Spinal cord (tissue), 10 donors: ENCODE measurements at places on chromosomes 12 and 14. TPM values are rescaled to one million over a fixed set of nuclear protein-coding genes. Genes with fewer than 3 reads are reported as not detected.

DNA sequence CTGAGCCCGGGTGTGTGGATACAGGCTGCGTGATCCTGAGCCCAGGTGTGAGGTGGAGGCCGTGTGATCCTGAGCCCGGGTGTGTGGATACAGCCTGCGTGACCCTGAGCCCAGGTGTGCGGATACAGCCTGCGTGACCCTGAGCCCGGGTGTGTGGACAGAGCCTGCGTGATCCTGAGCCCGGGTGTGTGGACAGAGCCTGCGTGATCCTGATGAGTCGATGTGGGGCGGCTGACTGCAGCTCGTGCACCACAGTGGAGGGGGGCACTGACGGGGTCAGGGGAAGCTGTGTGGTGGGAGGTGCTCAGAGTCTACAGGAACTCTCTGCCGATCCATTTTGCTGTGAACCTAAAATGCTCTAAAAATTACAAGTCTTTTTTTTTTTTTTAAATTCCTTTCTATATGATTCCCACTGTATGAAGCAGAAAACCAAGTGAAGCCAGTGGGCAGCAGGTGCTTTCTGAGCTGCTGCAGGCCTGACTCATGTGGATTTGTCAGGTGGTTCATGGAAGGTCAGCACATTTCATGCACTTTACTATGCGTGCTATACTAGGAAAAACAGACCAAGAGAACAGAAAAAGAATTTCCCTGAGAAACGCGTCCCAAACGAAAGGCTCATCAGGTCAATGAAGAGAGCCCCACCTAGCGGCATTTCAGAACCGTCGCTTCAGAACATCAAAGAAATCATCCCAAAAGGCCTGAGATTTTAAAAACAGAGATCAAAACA is 19.3 kb downstream of the BRF1 start:
- DNase-seq: no peak
- peaks cover 22% of the 10 kb centered on the region for H3K4me1 ChIP-seq
- no peak overlapping the region for H3K27ac ChIP-seq
- H3K4me3 ChIP-seq: no peak overlapping the region
- H3K36me3 ChIP-seq: peaks cover 40% of the 10 kb centered on the region

GRCh38 chr12:8077207-8077606 is 4.9 kb upstream of the NECAP1 start:
- H3K27ac ChIP-seq: no peak overlapping the region
- H3K4me1 ChIP-seq: peaks cover 3% of the 10 kb centered on the region
- no peaks in the 10 kb centered on the region for H3K36me3 ChIP-seq
- H3K4me3 ChIP-seq: no peak overlapping the region
- no peaks in the 10 kb centered on the region for H3K27me3 ChIP-seq

DNA sequence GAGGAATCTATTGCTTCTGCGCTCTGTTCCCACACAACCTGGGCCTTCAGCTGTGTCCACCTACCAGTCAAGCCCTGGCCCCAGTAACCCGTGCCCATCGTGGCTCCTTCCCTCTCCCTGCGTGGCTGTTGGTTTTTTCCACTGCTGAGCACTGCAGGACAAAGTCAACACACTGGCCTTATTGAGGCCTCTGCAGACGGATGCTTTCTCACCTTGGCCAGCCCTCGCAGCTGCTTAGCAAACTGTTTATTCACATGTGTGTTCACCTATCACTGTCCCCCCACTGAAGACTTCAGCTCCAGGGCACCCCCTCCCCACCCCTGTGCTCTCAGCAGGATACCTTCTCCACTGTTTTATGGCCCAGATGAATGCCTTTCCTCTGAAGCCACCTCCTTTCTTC is 12.8 kb upstream of the GPX2 start:
- H3K27me3 ChIP-seq: no peaks in the 10 kb centered on the region
- no peaks in the 10 kb centered on the region for H3K4me1 ChIP-seq
- H3K4me3 ChIP-seq: no peak overlapping the region
- no peak overlapping the region for H3K27ac ChIP-seq

DNA sequence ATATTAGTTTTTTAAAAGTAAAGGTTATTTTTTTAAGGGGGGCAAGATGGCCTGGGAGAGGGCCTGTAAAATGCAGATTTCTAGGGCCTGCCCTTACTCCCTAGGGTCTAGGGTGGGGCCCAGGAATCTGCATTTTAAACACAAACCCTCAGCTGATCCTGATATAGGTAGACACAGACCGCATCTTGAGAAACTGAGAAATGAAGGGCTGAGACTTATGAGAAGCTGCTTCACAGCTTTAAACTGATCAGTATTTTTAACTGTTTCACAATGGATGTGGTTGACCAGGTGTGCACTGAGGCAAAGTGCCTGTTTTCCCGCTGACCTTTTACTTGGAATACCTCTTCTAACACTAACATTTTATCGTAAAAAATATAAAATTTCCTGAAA is 84.0 kb downstream of the CCDC88C start:
- peaks cover 53% of the 10 kb centered on the region for H3K36me3 ChIP-seq
- H3K4me1 ChIP-seq: peaks cover 17% of the 10 kb centered on the region
- DNase-seq: no peak
- H3K27ac ChIP-seq: no peak overlapping the region
- no peak overlapping the region for H3K4me3 ChIP-seq
- H3K27me3 ChIP-seq: no peaks in the 10 kb centered on the region

DNA sequence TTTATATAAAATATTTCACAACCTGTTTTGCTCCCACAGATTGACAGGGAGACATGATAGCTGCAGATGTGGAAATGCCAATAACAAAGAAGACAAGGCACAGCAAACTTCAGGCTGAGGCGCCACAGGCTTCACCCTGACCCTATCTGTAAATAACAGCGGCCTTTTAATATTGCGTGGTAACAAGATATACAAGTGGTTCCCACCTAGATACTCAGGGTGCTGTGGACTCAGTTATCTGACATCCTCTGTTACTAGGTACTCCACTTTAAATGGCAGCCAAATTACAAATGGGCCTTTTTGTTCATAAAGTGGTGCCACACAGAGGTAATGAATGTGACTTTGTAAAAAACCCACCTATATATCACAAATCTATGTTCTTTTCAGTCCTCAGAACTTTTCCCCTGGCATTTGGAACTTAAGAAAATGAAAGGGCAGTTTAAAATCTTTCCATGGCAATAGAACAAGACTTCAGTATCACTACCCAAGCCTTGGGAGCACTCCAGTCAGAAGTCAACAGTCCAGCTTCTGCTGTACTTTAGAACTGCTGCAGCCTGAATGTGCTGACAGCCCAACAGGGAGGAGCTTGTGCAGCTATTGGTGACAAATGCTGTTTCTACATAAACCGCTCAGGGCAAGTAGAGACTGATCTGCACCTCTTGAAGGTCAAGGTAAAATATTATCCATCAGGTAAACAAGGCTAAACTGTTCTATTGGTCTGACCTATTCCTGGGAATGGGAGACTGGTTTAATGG is 86.2 kb upstream of the DCD start:
- no peak for DNase-seq
- no peaks in the 10 kb centered on the region for H3K4me1 ChIP-seq
- H3K27me3 ChIP-seq: no peaks in the 10 kb centered on the region
- no peak overlapping the region for H3K27ac ChIP-seq
- no peaks in the 10 kb centered on the region for H3K36me3 ChIP-seq
- H3K4me3 ChIP-seq: no peak overlapping the region

DNA sequence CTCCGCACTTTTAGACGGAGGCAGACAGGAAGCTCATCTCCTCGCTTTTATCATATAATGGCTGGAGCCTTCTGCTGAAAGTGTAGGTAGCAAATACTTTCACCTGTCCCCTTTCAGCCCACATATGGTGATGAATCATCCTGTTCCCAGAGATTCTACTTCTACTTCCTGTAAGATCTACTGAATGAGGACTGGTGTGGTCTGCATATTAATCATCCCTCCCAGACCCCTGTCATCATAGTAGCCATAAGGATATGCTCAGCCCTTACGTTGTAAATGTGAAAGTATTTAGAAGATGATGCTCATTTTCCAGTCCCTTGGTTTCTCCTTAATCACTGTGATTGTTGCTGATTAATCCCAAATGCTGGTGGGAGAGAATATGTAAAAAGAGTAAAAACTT is 268.2 kb upstream of the GRIP1 start:
- no peak for DNase-seq
- no peak overlapping the region for H3K27ac ChIP-seq
- no peaks in the 10 kb centered on the region for H3K27me3 ChIP-seq
- no peaks in the 10 kb centered on the region for H3K36me3 ChIP-seq
- H3K4me1 ChIP-seq: no peaks in the 10 kb centered on the region

GRCh38 chr14:24725311-24725710 is 91.3 kb upstream of the GZMB start:
- H3K4me1 ChIP-seq: no peaks in the 10 kb centered on the region
- DNase-seq: peak; percentile 71
- no peak overlapping the region for H3K4me3 ChIP-seq
- H3K27ac ChIP-seq: no peak overlapping the region
- H3K27me3 ChIP-seq: no peaks in the 10 kb centered on the region

DNA sequence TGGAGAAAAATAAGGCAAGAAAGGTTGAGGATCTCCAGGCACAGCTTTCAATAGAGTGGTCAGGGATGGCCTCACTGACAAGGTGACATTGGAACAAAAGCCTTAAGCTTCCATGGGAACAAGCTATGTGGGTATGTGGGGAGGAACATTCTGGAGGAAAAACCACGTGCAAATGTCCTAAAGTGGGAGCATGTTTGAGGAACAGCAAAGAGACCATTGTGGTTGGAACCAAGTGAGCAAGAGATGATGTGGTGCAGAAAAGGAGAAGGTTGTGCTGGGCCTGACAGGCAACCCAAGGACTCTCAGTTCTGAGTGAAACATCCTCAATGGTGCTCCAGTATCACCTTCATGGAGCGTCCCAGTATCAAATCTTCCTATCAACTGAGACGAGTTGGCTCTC is 184.0 kb downstream of the CAND1 start:
- H3K36me3 ChIP-seq: no peaks in the 10 kb centered on the region
- peaks cover 3% of the 10 kb centered on the region for H3K4me1 ChIP-seq
- H3K4me3 ChIP-seq: no peak overlapping the region

- no peaks in the 10 kb centered on the region for H3K27me3 ChIP-seq
- peak within 1 kb of the TSS; percentile 16 for H3K27ac ChIP-seq
- H3K36me3 ChIP-seq: no peaks in the 10 kb centered on the region
- H3K4me1 ChIP-seq: peaks cover 11% of the 10 kb centered on the region
- H3K4me3 ChIP-seq: peak within 1 kb of the TSS; percentile 44
- DNase-seq: peak; percentile 47
These were observed at the start of gene DYRK4 for GRCh38 chr12:4562034-4562657. TSS of gene DYRK4 (plus strand) at chr12:4562208. CDS start at chr12:4562246, 38 bp downstream.

DNA sequence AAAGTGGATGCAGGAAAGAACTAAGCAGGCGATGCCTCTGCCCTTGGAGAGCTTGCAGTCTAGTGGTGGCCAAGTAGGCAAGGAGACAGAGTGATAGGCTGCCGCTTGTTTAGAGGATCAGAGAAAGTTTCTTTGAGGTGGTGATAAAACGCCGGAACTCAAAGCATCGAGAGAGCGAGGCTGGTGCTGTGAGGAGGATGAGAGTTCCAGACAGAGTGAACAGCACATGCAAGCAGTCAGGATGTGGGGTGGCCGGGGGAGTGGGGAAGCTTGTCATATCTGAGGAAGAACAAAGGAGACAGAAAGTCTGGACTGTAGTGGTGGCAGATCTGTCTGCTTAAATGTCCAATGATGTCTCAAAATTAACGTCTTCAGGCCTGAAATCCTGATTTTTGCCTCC is 319.7 kb downstream of the SNAPC1 start:
- no peak overlapping the region for H3K4me3 ChIP-seq
- H3K4me1 ChIP-seq: peaks cover 10% of the 10 kb centered on the region
- H3K27ac ChIP-seq: no peak overlapping the region
- H3K27me3 ChIP-seq: no peaks in the 10 kb centered on the region
- DNase-seq: no peak

DNA sequence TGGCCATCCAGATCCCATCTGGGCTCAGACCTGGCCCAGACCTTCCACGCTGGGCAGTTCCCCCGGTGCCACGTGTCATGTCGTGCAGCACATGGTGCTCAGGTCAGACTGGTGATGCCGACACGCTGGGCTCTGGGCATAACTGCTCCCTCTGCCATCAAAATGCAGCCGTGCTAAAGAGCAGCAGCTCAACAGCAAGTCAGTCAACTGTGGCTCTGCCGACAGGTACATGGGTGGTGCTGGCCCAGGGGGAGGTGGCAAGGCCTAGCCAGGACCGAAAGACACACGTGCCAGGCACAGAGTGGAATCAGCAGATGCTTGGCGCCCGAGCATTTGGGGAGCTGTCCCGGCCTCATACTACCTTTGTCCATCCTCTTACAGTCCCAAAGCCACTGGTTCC is 1.6 kb downstream of the MCRS1 start:
- H3K4me3 ChIP-seq: no peak overlapping the region
- H3K27ac ChIP-seq: no peak overlapping the region
- no peaks in the 10 kb centered on the region for H3K27me3 ChIP-seq
- H3K4me1 ChIP-seq: peaks cover 20% of the 10 kb centered on the region
- peaks cover 50% of the 10 kb centered on the region for H3K36me3 ChIP-seq

DNA sequence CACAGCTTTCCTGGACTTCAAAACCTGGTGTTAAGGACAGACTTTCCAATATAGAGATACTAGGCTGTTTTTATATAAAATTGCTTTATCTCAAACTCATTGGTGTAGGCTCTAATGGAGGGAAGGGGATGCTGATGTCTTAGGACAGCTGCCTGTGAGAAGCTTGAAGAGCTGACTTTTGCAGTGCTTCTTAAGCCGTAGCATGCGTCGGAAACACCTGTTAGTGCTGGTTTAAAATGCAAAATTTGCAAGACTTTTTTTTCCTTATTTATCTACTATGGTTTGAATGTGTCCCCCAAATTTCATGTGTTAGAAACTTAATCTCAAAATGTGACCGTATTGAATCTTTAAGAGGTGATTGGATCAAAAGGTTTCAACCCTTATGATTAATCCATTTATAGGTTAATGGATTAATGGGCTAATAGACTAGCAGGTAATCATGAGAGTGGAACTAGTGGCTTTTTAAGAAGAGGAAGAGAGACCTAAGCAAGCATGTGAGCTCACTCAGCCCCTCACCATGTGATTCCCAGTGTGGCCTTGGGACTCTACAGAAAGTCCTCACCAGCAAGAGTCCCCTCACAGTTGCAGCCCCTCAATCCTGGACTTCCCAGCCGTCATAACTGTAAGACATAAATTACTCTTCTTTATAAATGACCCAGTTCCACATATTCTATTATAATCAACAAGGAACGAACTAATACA is 60.9 kb upstream of the FUT8 start:
- H3K27me3 ChIP-seq: no peaks in the 10 kb centered on the region
- H3K4me3 ChIP-seq: no peak overlapping the region
- no peak overlapping the region for H3K27ac ChIP-seq
- no peaks in the 10 kb centered on the region for H3K36me3 ChIP-seq
- no peak for DNase-seq

GRCh38 chr14:96660123-96660522 is 137.1 kb upstream of the VRK1 start:
- H3K4me1 ChIP-seq: peaks cover 20% of the 10 kb centered on the region
- H3K36me3 ChIP-seq: no peaks in the 10 kb centered on the region
- no peak overlapping the region for H3K4me3 ChIP-seq
- no peak for DNase-seq

GRCh38 chr12:47962198-47962597 is 1.2 kb upstream of the TMEM106C start:
- H3K4me3 ChIP-seq: no peak overlapping the region
- no peak overlapping the region for H3K27ac ChIP-seq
- DNase-seq: no peak
- peaks cover 2% of the 10 kb centered on the region for H3K27me3 ChIP-seq
- peaks cover 3% of the 10 kb centered on the region for H3K36me3 ChIP-seq

GRCh38 chr14:53569446-53569845 is 387.2 kb downstream of the BMP4 start:
- H3K27me3 ChIP-seq: no peaks in the 10 kb centered on the region
- no peaks in the 10 kb centered on the region for H3K4me1 ChIP-seq
- no peak overlapping the region for H3K27ac ChIP-seq
- H3K4me3 ChIP-seq: no peak overlapping the region

SRGAP1 gene
- 16.0 TPM for polyA plus RNA-seq

MYF5 gene
- polyA plus RNA-seq: not detected

CHGA gene
- 143 TPM for polyA plus RNA-seq

MYO1A gene
- 0.17 TPM for polyA plus RNA-seq

RFX4 gene
- 90.3 TPM for polyA plus RNA-seq

RNASE11 gene
- polyA plus RNA-seq: not detected

ITGB7 gene
- polyA plus RNA-seq: 0.62 TPM

TRIM9 gene
- polyA plus RNA-seq: 122 TPM

CISTR gene
- polyA plus RNA-seq: 1.2 TPM

G2E3 gene
- 23.5 TPM for polyA plus RNA-seq

MAP1LC3B2 gene
- polyA plus RNA-seq: 18.2 TPM
